ENCODE measurements at places on chromosomes 4 and X.

DNA sequence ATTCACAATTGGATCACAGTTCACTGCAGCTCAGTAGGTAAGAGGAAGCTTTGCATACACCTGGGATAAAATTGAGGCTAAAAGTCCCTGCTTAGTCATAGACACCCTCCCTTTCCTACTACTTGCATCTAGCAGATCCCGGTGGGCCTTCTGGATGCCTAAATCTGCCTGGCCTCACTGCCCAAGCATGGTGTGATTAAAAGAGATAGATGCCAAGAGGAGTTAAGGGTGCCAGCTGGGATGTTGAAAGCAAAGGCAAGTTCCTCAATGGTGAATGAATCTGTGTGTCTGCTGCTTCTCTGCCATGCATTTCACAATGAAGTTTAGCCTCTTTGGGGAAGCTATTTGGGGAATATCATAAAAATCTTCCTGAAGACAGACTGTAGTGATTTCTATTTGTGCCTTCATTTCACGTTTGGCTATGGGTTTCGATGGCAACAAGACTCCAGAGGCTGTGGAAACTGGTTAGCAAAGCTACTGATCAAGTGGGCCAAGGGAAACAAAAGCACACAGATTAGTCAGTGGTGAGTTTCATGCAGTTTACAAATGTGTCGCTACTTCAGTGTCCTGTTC lies 534.0 kb downstream of the ANKRD50 start:
- no peak for DNase-seq

DNA sequence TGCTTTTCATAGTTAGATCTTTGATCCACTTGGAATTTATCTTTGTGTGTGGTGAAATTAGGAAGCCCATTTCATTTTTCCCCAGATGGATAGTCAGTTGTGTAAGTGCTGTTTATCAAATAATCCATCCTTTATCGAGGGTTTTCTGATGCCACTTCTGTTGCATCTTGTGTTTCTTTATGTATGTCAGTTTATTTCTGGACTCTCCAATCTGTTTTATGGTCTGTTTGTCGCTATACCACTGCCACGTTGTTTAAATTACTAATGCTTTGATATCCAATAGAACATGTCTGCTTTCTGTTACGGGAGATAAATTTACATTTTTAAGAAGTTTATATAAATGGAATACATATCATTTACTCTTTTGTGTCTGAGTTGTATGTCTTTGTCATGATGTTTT lies 21.0 kb downstream of the CD38 start:
- DNase-seq = no peak

DNA sequence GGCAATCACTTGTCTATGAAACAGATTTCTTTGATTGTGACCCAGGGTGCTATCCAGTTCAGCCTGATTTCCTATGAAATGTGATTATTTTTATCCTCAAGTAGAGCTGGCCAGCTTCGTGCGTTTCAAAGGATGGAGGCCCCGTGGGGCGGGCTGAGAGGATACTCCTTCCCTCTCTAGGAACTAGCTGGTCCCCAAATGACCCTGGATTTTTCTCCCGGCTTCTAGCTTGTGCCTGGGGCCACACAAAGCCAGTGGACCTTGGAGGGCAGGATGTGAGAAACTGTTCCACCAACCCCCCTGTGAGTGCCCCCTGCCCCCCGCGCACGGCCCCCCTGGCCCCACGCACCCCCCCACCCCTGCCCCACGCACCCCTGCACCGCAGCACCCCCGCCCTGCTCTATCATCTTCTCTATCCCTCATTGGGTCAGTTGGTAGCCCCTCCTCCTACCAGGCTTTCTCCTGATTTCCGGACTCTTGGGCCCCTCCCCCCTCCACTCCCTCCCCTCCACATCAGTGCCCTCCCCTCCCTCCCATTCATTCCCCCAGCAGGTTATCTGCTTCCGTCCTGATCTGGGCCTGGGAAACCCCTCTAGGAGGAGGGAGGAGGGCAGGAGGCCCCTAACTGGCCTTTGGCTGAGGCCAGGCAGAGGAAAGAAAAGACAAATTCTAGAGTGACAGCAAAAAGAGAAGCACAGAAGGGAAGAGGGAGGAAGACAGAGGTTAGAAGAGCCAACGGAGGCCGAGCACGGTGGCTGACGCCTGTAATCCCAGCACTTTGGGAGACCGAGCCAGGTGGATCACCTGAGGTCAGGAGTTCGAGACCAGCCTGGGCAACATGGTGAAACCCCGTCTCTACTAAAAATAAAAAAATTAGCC lies 3.3 kb downstream of the XPNPEP2 start:
- no peak for DNase-seq

GRCh38 chr4:27123769-27124124 lies 263.1 kb downstream of the STIM2 start:
- DNase-seq = no peak

GRCh38 chrX:143788265-143788664 lies 67.7 kb upstream of the SPANXN2 start:
- DNase-seq = no peak

- DNase-seq = no peak
Observed at GRCh38 chrX:130114141-130114588, 3.9 kb upstream of the ELF4 start.

- DNase-seq = no peak
Observed at GRCh38 chr4:137768881-137769280, 236.6 kb upstream of the PCDH18 start.

GRCh38 chr4:81404294-81404693 lies 67.4 kb downstream of the RASGEF1B start:
- no peak for DNase-seq

DNA sequence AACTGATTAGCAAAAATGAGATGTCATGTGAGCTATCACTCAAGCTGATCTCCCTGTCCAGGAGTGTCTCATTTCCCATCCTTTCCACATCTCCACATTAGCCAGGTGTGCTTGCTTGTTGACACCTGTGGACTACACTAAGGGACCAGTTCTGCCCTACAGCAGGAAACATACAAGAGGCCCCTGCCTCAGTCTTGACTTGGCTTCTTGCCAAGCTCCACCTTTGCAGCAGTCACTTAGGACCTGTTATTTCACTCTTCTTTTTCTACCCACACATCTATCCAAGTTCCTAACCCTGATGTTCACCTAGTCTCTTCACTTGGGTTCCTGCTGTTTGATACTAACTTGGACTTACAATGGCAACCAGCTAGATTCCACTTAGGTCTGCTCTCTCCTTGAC lies 13.2 kb downstream of the FRMD7 start:
- no peak for DNase-seq

- DNase-seq = no peak
Observed at GRCh38 chr4:41670530-41670929, 78.0 kb downstream of the PHOX2B start.

DNA sequence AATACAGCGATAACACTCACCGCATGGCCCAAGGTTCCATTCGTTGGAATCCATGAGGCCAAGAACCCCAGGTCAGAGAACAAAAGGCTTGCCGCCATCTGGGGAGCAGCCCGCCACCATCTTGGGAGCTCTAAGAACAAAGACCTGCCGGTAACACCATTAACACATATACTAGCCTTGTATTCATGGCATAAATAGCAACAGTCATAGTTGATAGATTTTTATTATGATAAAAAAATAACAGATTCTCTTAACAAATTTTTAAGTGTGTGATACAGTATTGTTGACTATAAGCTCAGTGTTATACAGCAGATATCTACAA lies 309.4 kb downstream of the GLUD2 start:
- no peak for DNase-seq

- DNase-seq = no peak
Observed at GRCh38 chr4:26105815-26106699, 192.0 kb downstream of the SMIM20 start.

DNA sequence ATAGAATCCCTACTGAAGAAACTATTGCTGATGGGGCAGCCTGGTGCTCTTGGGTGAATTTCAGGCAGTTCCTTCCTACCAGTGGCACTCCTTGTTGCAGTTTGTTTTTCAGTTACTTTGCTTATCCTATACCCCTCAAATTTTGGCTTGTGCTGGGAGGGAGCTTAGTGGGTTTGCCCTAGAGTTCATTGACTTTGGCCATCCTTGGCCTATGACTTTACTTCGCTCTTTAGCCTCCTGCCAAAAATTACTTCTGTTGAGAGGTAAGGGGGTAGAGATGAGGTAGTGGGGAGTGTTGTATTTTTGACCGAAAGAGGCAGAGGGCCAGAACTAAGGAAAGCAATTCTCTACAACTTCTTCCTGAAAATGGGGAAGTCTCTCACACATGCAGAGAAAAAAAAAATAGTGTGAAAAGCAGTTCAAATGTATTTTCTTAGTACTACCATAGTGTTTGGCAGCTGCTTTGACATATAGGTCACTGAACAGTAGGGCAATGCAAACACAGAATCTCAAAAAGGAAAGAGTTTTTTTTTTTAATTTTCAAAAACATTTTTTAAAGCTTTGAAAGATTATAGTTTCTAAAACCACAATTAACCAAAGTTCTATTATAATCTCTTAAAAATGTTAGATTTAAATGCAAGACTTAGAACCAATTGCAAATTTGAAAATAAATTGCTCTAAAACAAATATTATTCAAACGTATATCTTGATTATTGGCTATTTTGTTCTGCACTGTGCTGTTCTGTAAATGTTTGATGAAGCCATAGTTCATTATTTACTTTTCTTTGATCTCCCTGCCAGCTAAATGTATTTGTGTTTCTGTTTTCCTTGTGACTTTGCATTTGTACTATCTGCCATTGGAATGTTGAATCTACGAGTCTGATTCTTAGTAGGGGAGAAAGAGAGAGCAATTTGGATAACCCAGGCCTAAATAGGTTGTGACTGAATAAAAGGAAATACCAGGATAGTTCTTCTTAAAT lies 73.6 kb downstream of the DCK start:
- no peak for DNase-seq

GRCh38 chr4:866761-867390 lies 40.9 kb upstream of the CPLX1 start:
- no peak for DNase-seq

GRCh38 chr4:151153585-151153984 lies 54.2 kb downstream of the RPS3A start:
- no peak for DNase-seq

- no peak for DNase-seq
Observed at GRCh38 chrX:96907516-96908272, 24.0 kb downstream of the RPA4 start.

DNA sequence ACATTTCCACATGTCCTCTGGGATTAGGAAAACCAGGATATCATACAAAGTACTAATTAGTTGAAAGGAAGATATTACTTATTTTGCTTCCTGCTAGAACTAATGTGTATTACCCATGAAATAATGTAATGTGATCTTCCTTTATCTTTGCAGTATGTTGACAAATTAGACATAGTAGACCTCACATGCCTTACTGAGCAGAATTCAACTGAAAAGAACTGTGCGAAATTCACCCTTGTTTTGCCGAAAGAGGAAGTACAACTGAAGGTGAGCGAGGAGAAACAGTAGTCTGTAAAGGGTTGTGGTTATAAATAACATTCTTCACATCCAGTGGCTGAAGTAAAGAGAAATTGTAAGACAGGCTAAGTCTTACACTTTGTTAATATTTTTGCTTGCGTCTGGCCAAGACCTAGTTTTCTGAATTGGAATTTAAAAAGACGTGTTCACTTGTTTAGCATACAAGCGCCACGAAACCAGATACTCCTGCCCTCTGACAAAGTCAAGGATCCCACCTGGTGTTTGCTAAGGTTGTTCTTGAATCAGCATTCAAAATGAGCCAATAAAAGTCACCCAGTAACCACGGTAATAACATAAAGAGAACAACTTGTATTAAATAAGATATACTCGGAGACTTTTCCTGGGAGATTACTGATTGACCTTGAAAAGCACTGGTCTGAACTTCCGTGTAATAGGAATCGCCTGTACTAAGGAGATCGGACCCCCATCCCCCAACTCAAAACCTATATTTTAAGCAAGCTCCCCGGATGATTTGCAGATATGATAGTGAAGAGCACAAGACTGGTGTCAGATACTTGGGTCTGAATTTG lies 16.9 kb downstream of the STAP1 start:
- no peak for DNase-seq

- DNase-seq = no peak
Observed at GRCh38 chr4:176188654-176189053, 6.7 kb downstream of the SPATA4 start.

DNA sequence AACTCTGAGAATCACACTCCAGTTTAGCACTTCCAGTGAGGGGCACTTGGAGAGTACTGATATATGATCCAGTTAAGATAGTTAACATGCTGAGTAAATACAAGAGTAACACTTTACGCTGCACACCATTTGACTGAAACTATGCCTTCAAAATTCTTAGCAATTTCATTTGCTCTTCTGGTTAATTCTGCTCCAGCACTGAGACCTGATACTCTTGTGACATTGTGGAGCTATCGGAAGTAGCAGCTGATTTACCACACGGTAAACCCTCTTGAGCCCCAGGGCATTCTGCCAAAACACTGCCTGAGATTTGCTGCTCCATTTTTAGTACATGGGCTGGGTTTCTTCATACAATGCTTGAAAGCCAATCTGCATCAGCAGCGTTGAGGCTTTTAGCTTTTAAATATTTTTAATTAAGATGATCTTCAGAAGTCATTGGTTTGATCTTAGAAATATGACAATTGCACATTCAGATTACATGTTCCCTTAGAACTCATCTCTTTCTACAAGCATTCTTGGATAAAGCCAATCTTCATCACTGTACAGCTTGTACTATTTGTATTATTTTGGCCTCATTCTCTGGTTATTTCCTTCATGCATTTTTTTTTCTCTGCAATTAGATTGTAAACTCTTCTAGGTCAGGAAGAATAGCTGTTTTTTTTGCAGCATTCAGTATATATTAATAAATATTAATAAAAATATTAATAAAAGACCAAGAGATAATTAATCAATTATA lies 67.8 kb upstream of the ETNPPL start:
- no peak for DNase-seq

GRCh38 chrX:39984191-39984956 lies 113.4 kb downstream of the BCOR start:
- no peak for DNase-seq

DNA sequence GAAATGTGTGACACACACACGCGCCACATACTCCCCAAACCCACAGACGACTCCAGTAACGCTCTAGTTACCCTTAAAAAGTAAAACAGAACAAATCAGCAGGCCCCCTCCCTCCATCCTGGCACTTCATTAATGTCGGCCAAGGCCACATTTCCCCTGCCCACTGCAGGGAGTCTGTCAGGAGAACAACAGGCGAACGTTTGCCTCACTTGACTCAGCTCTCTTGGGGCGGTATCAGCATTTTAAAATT lies 671 bp upstream of the FHIP1A start:
- no peak for DNase-seq

DNA sequence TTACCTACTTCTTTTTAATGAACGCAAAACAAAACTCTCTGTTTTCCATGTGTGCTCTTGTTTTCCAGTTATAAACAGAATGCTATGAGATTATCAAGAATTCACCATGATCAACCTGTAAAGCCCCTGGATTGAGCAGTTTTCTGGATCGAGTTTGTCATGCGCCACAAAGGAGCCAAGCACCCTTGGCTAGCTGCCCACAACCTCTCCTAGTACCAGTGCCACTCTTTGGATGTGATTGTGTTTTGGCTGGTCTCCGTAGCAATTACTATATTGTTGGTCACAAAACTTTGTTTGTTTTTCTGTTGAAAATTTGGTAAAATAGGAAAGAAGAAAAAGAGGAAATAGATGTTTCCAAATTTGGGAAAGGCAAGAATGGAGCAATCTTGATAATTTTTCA lies 51.1 kb downstream of the UGT2B7 start:
- DNase-seq = no peak

GRCh38 chr4:123361195-123361861 lies 35.3 kb upstream of the SPRY1 start:
- no peak for DNase-seq

- no peak for DNase-seq
Observed at GRCh38 chr4:89279385-89279784, 28.2 kb downstream of the GPRIN3 start.

Data from activated naive CD4-positive, alpha-beta T cell treated with anti-CD3 and anti-CD28 coated beads, Interleukin-2, amount 50 U/mL, for 16 hours (primary cell).